Renal pelvis (tissue), 12 donors: ENCODE measurements at places on chromosomes 5 and 9.

GRCh38 chr5:23411200-23411599, 96.2 kb upstream of the PRDM9 start:
- no peak for DNase-seq

GRCh38 chr5:1036504-1037122, 28.0 kb downstream of the NKD2 start:
- no peak for DNase-seq

- DNase-seq, result no peak
Measured at GRCh38 chr5:103286622-103287021, 28.1 kb downstream of the MACIR start.

DNA sequence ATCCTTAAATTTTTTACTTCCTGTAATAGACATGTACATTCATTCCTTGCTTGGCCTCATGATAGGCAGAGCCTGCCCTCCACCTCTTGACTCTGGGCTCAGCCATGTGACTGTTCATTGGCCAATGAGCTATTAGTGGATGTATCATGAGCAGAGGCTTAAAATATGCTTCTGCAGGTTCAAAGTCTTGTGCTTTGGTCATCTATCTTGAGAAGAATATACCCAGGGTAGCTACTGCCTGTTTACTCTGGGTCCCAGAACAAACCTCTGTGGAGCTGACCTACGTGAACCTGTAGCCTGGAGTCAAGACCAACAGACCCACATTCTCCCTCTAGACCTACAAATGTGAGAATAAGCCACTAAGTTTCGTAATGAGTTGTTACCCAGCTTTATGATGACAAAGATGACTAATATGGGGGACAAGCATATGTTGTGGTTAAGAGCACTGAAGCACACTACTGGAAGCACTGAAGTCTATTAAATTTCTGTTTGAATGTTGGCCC, 244.4 kb downstream of the MAST4 start:
- no peak for DNase-seq

GRCh38 chr5:120228262-120229031, 235.7 kb upstream of the PRR16 start:
- no peak for DNase-seq

DNA sequence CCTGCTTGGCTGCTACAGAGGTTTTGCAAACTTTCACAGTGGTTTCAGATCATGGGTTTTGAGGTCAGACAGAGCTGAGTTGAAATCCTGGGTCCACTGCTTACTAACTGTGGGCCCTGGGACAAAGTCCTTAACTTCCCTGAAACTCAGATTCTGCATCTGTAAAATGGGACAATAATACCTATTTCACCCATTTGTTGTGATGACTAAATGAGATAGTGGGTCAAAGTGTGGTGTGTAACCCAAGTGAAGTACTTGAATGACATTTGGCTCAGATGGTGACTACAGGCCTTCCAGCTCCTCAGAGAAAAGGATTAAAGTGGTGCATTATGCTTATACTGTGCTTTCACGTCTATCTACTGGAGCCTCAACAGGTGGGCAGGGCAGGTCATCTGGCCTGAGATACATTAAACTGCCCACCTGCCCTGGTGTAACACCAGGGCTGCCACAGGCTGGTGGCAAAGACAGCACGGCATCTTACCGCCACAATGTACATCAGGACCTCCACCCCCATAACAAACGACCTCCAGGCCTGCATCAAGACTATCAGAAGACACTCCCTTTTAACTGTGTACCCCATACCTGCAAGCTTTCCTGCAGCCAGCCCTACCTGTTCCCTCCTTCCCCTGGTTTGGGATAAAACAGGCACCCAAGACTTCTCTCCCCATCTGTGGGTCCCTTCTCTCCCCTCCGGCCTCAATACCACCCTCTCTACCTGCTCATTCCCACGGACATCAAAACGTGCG, 846 bp upstream of the TRAF1 start:
- DNase-seq, result no peak

DNA sequence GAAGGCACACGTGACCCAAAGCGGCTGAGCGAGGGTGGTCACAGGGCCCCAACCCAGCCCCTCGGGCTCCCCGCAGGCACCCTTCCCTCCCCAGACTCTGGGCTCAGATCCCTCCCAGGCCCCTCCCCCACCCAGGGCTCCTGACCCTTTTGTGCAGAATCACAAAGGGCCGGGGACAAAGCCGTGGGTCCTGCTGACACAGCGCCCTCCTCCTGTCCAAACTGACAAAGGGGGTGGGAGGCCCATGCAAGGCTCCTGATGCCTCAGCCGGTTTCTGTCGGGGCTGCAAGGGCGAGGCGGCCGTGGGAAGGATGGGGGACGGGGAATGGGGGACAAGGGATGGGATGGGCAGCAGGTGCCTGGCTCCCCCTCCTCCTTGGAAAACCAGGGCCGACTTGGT, 43.5 kb upstream of the UBAC1 start:
- no peak for DNase-seq

DNA sequence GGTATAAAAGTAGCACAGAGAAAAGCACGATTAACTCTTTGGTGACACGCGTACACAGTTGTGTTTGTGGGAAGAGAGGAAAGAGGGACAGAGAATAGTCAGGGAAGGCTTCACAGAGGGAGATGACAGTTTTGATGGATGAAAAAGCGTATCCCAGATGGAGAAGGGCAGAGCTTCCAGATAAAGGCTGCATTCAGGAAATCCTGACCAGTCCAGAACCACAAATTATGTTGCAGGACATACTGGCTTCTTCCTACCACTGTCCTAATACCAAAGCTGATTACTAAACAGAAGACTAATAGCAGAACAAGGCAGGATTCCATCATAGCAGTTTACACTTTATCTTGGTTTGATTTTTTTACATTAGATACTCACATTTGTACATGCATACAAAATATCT, 34.5 kb downstream of the SLC31A2 start:
- no peak for DNase-seq

DNA sequence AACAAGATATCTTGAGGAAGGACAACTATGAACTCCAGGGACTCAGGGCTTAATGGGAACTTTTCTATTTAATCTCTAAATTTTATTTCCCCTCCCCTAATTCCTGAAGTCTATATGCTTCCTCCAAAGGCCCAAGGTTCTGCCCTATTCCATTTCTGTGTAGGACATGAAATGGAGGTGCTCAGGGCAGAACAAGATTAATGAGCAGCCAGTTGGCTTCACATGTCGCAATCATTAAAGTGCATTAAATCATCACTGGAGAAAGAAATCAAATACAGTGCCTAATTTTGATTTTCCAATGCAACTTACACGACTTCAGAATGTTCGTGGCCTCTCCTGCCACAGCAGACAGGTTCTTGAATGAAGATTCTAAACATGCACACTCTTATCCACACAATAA, 862.1 kb downstream of the PTPRD start:
- no peak for DNase-seq

GRCh38 chr5:39680213-39680612, 255.4 kb upstream of the DAB2 start:
- DNase-seq, result no peak

GRCh38 chr5:69299625-69300024, 33.0 kb downstream of the CCDC125 start:
- no peak for DNase-seq

DNA sequence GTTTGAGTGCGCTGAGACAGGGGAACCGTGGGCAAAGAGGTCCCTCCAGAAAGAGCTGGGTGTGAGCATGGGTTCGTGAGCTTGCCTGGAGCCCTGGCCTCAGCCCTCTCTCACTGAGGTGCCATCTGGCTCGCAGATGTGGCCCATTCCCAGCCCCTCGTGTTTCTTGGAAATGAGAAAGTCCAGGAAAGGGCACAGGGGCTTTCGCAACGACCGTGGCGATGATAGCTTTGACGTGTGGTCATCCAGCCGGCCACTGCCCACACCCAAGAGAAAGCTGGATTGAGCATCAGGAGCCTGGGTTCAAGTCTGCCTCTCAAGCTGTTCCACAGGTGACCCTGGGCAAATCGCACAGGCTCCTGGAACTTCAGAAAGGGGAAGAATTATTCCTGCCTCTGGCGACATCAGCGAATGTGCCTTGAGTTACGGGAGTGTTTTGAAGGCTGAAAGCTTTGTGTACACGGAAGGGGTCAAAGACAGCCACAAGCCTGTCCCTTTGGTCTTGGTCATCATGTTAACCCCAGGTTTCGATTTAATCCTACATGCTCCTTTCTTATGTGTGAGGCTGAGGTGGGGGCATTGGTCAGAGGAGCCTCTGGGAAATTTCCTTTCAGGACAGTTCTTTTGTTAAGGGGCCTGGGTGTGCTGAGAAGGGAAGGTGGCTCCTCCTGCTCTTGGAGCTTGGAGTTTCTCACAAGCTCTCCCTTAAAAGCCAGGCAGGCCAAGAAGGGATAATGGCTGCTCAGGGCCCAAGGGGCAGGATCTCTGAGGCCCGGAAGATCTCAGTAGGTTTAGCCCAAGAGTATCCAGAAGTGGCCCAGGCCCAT, 41.7 kb upstream of the IL17B start:
- no peak for DNase-seq

DNA sequence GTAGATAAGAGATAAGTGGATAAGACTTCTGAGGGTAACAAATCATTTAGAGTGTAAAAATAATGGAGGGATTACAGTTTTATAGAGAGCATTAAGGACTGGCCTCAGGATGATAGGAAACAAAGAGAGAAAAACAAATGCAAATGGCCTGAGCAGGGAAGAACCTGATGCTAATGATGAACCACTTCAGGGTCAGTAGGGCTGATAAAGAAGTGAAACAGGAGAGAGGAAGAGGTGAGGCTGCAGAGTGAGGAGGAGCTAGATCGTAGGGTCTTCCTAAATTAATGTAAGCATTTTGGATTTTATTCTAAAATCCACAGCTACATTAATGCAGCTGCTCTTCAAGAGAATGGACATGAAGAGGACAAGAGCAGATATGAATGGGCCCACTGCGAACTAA, 698.0 kb upstream of the MEF2C start:
- DNase-seq, result no peak

DNA sequence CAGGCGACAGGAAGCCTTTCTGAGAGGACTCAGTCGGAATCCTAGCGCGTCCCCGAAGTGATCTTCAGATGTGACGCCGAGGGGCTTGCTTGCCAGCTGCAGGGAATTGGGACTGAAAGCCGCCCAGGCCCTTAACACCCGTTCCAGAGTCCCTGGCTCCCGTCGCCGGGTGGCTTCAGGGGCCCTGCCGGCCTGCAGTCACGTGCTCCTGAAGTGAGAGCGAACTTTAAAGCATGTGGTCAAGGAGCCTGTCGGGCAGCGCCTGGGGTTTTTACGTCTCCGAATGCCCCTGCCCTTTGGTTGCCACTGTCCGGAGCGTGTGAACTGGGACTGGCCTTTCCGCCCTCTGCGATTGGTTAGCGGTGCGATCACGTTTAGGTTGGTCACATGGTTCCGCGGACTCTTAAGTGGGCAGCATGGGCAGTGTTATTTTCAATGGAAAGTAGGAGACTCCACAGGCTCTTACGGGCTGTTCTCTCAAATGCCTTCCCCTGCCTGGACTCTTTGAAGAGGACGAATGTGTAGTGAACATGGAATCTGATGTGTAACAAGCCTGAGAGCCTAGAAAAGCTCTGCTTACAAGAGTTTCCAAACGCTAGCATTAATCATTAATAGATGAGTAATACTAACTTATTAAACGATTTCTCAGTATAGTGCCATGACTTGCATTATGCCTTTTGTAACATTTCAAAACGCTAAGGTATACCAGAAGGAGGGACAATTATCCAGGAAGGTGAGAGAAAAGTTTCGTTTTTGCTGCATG, 1.9 kb downstream of the VLDLR start:
- peak; percentile 57 for DNase-seq

DNA sequence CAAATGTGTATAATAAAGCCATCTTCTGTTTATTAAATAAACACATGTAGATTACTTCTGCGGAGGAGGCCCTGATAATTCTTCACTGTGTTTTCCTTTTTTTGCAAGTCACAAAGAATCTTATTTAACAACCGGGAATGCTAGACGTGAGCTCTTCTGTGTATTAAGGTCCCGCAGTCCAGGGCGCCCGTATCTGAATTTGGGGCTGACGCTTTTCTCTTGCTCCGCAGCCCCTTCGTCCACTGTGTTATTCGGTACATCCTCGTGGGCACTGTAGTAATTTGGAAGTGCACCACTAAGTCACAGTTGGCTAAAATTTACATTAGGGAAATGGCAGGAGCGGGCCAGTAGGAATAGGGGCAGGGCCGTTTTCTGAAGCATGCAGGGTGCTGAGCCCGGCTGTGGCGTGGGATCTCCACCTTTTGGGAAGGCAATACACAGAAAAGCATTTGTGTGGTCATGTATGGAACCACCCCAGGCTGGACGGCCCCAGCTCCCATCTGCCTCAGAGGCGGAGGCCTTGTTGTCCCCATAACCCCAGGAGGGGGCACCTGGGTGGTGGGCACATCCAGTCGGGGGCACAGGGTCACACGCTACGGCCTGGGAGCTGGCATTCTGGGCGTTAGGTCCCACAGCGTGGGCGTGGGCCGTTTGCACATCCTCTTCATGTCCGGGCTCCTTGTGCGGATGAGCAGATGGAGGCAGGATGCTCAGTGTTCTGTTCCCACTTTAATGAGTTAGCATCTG, 258.7 kb upstream of the IRX4 start:
- DNase-seq, result no peak

- no peak for DNase-seq
Measured at GRCh38 chr9:134221273-134222017, 57.1 kb upstream of the RNU6ATAC start.

DNA sequence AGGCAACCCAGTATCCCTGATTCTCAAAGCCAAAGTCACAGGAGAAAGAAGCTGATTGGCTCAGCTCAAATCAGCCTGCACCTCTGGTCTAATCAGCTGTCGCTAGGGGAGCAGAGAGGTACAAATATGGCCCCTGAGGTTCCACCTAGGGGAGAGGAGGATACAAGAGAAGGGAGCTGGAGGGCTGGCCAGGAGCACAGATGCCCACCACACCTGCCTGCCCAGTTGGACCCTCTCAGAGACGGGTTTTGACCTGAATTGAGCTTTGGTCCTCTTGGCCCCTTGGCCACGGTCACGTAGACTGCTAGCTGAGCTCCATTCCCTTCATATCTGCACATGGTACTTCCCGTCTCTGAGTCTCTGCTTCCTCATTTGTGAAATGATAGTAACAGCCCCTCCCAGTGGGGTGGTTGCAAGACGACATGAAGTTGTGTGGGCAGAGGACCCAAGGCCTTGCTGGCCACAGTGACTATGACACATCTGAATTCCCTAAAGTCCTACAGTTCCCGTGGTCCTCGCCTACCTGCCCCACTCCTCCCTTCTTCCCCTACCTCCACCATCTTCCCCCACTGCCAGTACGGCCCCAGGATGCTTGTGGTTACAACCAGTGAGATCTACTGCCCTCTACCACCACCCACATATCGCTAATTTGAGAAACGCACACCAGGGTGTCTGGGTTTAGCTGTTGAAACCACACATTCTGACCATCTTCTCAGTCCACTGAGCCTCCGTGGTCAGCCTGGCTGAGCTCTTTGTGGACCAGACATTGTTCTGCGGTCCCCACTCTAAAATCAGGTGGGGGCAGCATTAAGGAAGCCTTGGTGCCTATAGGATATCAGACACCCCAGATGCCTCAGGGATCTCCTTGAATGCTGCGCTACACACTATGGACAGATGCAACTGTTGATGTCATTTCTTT, 60.3 kb upstream of the NEK6 start:
- no peak for DNase-seq
